ENCODE measurements at places on chromosomes 4 and X.
A peak's percentile ranks its signal among the peaks of the same experiment; 100 is the strongest.

DNA sequence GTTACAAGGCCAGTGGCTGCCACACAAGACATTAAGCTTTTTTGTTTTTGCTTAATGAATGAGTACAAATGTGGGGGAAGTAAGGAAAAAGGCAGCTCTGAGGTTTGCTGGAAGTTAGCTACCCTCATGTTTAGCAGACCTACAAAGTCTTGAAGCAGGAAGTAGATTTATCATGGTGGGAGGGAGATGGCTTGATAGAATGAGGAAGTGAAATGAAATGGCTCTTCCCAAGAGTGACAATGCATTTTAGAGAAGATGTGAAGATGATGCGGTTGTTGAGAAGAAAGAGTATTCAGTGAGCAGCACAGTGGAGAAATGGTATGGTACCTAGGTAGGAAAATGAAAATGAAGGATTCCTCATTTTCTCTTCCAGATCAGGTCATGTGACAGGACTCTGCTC lies 108.0 kb downstream of the SLIT2 start:
- DNase-seq: no peak

DNA sequence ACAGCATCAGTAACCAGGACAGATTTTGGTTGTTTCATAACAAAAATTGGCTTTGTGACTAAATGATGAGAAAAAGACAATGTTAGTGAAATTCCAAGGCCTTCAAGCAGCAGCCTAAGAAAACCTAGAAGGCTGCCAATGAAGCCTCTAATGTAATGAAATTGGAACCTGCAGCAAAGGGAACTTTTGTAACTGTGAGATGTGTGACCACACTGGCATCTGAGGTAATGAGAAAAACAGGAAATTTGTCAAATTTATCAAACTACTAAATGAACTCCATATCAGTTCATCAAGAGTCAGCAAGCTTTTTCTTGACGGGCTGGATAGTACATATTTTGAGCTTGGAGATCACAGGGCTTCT lies 30.4 kb upstream of the EMCN start:
- no peak for DNase-seq

DNA sequence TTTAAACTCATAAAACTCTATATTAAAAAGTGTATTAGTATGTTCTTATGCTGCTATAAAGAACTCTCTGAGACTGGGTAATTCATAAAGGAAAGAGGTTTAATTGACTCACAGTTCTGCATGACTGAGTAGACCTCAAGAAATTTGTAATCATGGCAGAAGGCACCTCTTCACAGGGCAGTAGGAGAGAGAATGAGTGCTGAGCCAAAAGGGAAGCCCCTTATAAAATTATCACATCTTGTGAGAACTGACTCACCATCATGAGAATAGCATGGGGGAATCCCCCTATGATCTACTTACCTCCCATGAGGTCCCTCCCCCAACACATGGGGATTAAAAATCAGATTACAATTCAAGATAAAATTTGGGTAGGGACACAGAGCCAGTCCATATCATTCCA lies 463.2 kb downstream of the KLHL13 start:
- no peak for DNase-seq

DNA sequence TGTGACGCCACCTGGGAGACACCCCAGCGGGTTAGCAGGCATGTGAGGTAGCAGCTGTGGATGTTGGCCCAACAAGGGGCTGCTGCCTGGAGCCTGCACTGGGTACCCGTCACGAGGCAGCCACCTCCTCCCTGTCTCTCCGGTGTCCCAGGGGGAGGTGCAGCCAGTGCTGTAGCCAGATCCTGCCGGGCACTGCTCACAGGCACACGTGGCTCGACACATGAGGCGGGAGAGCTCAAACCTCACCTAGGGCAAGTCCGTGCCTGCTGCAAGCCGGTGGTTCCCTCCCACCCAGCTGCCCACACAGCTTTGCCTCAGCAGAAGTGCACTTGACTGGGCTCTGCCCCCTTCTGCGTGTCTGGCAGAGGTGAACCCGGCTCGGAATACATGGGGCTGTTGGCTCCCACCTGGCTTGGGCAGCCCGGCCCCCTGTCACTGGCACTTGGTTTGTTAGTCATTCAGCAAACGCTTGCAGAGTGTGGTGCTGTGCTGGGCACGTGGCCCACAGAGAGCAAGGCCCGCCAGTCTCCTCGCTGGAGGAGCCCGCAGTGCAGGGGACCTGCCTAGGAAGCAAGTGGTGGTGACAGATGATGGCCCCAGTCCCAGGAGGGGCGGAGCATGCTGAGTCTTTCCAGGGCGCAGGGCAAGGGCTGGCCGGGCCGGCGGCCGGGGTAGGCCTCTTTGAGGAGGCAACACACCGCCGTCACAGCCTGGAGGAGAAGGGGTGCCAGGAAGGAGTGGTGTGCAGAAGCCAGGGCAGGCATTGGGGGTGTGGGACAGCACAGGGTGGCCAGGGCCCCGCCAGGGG lies 10.1 kb upstream of the SH3TC1 start:
- DNase-seq: peak; percentile 58

GRCh38 chr4:152525878-152526277 lies 10.0 kb downstream of the FBXW7 start:
- no peak for DNase-seq

- no peak for DNase-seq
Measured at GRCh38 chr4:7727749-7728148, 211.9 kb downstream of the AFAP1 start.

DNA sequence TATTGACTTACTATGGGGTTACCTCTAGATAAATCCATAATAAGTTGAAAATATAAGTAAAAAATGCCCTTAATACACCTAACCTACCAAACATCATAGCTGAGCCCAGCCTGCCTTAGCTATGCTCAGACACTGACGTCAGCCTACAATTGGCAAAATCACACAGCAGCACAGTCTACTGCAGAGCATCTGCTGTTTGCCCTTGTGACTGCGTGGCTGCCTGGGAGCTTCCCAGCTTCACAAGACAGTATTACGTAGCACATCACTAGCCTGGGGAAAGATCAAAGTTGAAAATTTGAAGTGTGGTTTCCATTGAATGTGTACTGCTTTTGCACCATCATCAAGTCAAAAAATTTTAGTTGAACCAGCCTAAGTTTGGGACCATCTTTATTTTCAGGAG lies 8.8 kb downstream of the HTT-AS start:
- no peak for DNase-seq

- DNase-seq: no peak
Measured at GRCh38 chr4:98469771-98470170, 188.6 kb downstream of the TSPAN5 start.

DNA sequence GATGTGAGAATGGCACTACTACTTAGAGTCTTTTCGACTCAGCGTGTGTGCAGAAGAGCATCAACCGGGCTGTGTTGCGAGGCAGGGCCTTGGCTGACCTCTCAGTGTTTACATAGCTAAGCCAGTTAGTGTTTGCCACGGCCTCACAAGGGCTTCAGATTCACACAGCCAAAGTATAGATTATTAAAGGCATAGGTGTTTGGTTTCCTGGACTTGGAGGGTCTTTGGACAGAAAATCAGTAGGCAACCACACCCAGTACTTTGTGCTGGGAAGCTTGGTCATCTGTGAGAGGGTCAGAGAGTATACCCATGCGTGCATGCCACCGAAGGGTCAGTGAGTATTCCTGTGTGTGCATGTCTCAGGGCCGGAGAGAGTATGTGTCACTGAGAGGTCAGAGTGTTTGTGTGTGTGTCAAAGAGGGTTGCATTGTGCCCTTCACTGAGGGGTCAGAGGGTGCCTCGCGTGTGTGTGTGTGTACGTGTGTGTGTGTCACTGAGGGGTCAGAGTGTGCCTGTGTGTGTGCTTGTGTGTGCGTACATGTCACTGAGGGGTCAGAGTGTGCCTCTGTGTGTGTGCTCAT lies 69.7 kb upstream of the MSANTD1 start:
- DNase-seq: no peak

GRCh38 chr4:170106900-170107299 lies 17.1 kb upstream of the AADAT start:
- no peak for DNase-seq

- DNase-seq: no peak
Measured at GRCh38 chrX:17656035-17656418, 81.3 kb upstream of the SCML1 start.

- no peak for DNase-seq
Measured at GRCh38 chrX:22164770-22165388, 107.8 kb upstream of the CBLL2 start.

GRCh38 chrX:71282514-71283402 lies 677 bp upstream of the NONO start:
- DNase-seq: no peak

DNA sequence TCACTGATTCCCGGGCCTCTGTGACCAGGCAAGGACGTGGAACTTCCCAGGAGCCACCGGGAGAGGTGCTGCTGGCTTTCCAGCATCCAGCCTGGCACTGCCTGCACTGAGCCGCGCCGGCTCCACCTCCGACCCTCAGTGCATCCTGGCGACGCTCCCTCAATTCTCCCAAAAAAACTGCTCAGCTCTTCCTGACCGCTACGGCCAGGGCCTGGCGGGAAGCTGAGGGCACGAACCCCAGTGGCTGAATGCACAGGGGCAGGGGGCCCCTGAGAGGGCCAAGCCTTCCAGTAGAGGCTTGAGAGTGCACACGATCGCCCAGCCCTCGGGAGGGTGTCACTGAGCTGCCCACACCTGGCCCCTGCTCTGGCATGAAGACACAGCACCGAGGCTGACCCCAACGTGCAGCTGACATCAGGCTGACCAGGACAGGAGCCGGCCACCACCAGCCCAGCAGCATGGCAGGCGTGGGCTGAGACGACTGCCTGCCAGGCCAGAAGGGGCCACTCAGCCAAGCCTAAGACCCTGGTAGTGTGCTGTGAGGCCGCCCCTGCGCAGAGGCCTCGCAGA lies 6.9 kb downstream of the CTBP1 start:
- no peak for DNase-seq

DNA sequence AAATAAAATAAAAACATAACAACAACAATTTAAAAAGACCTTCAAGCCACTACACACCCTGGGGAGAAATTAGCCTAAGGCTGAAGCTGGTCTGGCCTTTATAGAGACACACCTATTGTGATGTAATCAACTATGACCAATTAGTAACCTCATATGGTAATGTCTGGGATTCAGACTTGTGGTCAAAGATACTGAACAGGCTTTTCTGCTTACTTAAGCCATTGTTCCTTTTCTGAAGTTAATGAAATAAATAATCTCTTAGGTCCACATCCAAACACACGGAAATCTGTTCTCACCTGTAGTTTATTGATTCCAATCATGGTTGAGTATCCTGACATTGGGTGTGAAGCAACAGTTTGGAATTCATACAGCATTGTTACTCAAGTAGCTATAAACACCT lies 152.5 kb downstream of the PLS3 start:
- no peak for DNase-seq

DNA sequence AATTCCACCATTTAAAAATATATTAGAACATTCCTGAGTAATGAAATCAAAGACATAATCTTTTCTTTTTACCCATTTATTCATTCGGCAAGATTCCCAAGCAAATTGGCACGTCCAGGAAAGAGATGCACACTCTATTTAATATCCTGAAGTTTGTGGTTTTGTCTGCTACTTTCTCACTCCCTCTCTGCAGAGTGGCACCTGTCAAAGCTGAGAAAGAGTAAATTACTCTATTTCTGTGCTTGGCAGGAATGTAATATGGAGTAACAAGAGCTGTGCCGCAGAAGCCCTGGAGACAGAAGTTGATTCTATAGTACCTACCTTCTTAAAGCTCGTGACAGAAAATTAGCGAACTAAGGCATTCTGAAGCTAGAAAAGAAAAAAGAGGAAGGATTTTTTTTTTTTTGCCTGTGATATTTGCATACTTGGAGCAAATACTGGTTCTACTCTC lies 5.5 kb downstream of the GSTCD start:
- DNase-seq: no peak

- no peak for DNase-seq
Measured at GRCh38 chrX:129653181-129653970, 1.4 kb downstream of the APLN start.

DNA sequence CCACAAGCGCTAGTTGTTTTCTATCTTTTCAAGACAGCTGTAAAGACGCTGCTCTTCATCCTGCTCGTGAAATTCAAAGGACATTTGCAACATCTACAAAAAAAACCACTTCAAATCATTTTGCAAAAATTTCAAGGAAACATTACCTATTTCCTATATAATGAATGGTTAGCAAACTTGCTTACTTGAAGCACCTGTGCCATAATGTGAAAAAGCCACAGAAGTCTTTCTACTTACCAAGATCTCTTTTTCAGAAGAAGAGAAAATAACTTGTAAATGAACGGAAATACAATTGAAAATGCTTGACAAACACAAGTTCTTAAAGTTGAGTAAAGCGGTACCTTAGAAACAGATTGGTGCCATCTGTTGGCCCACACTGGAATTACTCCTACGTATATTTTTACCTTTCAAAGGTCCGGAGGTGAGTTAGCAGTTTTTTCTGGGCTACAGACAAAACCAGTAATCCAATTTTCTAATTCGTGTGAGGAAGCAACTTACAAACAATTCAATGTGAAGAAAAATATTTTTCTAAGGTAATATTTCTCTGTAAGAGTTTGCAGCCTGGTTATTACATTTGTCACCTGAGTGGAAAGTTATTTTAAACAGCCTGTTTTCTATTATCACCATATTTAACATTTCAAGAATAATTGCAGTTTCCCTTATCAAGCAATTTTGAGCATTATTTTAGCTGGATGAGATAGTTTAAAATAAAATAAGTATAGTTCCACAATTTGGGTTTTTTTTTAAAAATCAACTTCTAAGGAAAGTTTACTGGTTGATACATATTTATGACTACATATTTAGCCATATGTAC lies at the start of gene TLR6:
Gene TLR6, minus strand, starts transcription at position 294 of the 814 bp plus-strand sequence. CDS start 27,344 bp downstream, outside the sequence.
- peak; percentile 34 for DNase-seq

GRCh38 chrX:108735679-108736508 lies 469 bp downstream of the IRS4 start:
- DNase-seq: no peak

- DNase-seq: no peak
Measured at GRCh38 chr4:44150091-44150576, 298.5 kb downstream of the KCTD8 start.

GRCh38 chr4:7757501-7758471 lies 181.9 kb downstream of the AFAP1 start:
- DNase-seq: no peak

- DNase-seq: no peak
Measured at GRCh38 chr4:187286525-187286924, 562.9 kb upstream of the FAT1 start.

GRCh38 chrX:20506739-20507138 lies 240.0 kb upstream of the RPS6KA3 start:
- no peak for DNase-seq

DNA sequence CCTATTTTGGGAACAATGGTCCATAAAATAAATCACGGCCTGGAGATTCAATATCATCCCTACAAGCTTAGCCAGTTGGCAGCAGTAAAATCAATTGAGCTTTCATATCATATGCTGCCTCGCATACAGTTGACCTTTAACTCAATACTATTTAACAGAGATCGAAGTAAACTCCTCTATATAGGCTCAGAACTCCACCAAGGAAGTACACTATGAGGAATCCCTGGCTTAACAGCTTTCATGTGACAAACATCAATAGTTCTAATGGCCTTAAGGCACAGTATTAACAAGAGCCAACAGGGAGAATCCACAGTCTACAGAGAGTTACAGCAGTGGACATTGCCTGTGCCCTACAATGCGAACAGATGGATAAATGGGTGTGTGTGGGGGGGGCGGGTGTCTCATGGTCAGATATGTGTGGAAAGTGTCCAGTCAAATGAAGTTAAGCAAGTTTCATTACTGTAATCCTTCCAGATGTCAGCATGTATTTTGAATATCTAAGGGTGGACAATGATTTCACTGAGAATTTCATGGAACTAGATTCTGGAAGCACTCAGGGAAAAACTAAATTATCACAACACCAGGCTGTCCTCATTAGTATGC lies 98.2 kb upstream of the FAM9B start:
- no peak for DNase-seq

- no peak for DNase-seq
Measured at GRCh38 chr4:152831416-152831815, 51.7 kb downstream of the ARFIP1 start.

- DNase-seq: no peak
Measured at GRCh38 chr4:138938366-138938690, 77.3 kb upstream of the NOCT start.

Data from NCI-H1092 (cell line).